ENCODE measurements at places on chromosomes 1 and 21.

- DNase-seq, result no peak
Observed at GRCh38 chr1:187245201-187245600, 416.5 kb downstream of the PLA2G4A start.

DNA sequence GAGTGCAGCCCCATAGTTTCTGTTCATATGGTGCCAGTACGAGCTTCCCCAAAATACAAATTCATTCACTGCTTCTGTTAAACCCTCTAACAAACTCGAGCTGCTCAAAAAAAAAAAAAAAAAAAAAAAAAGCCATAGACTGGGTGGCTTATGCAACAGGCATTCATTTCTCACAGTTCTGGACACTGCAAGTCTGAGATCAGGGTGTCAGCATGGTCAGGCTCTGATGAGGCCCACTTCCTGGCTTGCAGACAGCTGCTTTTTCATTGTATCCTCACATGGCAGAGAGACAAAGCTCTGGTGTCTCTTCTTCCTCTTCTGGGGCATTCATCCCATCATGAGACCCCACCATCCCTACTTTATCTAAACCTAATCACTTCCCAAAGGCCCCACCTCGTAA lies 121.6 kb downstream of the PTBP2 start:
- no peak for DNase-seq

- DNase-seq, result no peak
Observed at GRCh38 chr1:77280962-77281361, 857 bp upstream of the AK5 start.

GRCh38 chr1:162213281-162213912 lies 143.9 kb downstream of the NOS1AP start:
- no peak for DNase-seq

- DNase-seq, result no peak
Observed at GRCh38 chr21:27388825-27389224, 421.9 kb upstream of the ADAMTS5 start.

DNA sequence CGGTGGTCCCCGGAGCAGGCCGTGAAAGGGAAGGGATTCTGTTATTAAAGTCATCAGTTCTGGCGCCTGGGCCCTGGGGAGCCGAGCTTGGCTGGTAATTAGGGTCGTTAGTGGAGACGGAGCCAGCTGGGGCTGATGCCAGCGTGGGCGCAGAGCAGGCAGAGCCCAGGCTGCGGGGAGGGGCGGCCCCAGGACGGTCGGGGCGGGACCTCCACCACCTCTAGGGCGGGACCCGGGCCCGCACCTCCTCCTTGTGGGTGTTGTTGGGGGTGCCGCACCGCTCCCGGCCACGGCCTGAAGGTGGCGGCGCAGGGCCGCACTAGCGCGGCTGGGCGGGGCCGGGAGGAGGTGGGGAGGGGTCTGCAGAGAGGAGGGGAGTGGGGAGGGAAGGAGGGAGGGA lies 470.6 kb downstream of the PTPRU start:
- no peak for DNase-seq

DNA sequence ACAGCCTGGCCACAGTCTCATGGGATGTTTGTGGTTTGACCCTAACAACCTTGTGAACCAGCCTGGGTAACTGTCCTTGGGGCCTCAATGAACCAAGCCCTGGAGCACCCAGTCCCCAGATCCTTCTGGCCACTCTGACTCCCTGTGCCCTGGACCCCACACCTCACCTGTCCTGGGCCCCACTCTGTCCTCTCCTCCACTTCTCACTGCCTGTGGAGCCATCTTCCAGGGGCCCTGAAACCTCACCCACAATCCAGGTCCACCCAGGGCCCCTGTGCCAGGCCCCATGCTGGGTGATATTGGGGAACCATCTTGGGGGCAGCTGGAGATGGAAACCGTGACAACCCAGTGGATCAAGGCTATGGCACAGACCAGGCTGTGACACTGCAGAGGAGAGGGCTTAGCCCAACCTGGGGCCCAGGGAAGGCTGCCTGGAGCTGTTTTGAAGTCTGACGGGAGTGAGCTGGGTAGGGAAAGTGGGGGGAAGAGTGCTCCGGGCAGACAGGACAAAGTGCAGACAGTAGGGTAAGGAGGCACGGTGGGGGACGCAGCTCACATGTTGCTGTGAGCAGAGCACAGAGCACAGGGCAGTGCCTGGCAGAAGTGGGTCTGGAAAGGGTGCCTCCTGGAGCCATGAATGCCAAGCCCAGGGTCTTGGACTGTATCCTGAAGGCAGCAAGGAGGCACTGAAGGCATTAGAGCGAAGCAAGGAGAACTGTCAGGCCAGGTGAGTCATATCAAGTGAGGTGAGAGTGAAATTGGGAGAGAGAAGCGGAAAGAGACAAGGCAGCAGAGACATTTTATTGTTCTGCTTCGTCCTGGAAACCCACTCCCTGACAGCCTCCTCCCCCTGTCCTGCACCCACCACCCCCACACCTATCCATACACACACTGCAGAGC lies 12.1 kb upstream of the LRP8 start:
- no peak for DNase-seq

DNA sequence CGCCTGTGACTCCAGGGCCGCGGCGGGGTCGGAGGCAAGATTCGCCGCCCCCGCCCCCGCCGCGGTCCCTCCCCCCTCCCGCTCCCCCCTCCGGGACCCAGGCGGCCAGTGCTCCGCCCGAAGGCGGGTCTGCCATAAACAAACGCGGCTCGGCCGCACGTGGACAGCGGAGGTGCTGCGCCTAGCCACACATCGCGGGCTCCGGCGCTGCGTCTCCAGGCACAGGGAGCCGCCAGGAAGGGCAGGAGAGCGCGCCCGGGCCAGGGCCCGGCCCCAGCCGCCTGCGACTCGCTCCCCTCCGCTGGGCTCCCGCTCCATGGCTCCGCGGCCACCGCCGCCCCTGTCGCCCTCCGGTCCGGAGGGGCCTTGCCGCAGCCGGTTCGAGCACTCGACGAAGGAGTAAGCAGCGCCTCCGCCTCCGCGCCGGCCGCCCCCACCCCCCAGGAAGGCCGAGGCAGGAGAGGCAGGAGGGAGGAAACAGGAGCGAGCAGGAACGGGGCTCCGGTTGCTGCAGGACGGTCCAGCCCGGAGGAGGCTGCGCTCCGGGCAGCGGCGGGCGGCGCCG lies at the start of gene SIM2:
Gene SIM2, plus strand, starts transcription at position 135 of the 565 bp plus-strand sequence. CDS start 632 bp downstream, outside the sequence.
- no peak for DNase-seq

DNA sequence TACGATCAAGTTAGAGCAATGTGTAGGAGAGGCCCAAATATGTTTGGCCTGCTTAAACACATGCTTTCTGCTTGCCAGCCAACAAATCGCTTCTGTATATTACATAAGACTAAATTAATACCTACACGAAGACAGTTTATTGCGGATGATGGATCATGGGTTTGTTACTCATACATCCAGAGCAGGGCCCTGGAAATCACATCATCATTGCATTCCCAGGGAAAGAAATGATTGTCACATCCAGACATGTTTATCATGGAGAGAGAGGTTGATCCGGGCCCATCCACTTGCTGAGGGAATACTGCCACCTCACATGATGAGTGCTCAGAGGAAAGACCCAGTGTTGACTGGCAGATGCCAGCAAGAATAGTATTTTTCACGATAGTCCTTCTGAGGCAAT lies 282.6 kb downstream of the NUF2 start:
- DNase-seq, result no peak

DNA sequence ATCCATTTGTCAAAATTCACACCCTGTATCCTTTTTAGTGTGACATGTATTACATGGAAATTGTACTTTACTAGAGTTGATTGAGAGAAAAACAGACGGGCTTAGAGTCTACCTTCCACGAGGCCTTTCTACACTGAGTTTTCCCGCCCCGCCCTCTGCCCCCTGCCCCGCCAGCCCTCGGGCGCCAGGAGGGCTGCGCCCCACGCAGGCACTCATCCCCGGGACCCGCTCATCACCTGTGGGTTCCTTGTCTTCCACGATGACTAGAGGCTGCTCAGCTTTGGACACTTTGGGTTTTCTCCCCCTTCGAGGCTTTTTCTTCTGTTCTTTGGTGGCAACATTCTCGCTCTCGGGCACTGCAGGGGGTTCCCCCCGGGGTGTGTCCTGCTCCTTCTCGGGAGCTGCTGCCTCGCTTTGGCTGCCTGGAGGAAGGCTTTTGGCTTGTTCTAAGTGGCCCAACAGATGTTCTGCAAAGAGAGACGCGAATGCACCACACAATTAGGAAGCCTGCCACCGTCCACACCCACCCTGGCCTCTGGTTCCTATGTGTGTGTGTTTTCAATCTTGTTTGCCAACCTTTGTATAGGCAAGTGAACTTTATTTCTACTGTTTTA lies 39.6 kb downstream of the PRDM15 start:
- no peak for DNase-seq

- DNase-seq, result peak; percentile 31
Observed at GRCh38 chr1:41241749-41242341, at the start of gene SCMH1. SCMH1 (minus strand) TSS chr1:41242306; CDS start chr1:41186133, 56,173 bp downstream.

DNA sequence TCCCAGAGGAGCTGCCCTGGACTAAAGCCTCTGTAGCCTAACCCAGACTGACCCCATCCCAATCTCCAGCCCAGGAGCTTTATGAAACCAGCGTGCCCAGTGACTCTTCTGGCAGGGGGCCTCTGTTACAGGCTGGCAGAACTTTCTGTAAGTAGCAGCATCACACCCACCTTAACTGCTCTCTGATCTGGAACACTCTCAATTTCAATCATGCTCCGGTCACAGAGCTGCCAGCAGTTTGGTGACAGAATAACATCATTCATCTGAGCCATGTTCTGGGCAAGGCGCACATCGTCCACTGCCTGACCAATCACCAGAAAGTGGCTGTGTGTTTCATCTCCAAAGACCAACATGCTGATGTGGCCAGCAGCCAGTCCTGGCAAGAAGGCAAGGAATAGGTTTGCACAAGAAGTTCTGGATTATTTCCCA lies 14.7 kb downstream of the ADCY10 start:
- no peak for DNase-seq

- no peak for DNase-seq
Observed at GRCh38 chr1:9413877-9414213, 121.2 kb downstream of the SPSB1 start.

DNA sequence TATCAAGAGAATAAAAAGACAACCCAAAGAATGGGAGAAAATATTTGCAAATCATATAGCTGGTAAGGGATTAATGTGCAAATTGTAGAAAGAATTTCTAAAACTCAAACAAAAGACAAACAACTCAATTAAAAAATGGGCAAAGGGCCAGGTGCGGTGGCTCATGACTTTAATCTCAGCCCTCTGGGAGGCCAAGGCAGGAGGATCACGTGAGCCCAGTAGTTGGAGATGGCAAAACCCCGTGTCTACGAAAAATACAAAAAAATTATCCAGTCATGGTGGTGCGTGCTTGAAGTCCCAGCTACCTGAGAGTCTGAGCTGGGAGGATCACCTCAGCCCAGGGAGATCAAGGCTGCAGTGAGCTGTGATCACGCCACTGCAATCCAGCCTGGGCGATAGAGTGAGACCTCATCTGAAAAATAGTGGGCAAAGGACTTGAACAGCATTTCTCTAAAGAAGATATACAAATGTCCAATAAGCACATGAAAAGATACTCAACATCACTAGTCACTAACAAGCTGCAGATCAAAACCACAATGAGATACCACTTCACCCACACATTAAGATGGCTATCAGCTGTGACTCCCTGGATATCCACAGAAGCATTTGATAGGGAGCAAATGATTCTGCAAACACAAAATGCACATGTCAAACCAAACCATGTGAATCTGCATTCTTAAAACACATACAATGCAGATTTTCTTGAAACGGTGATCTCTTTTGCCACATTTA lies 20.9 kb downstream of the SLC30A1 start:
- no peak for DNase-seq

- no peak for DNase-seq
Observed at GRCh38 chr1:194469282-194469681, 1282.9 kb upstream of the B3GALT2 start.

DNA sequence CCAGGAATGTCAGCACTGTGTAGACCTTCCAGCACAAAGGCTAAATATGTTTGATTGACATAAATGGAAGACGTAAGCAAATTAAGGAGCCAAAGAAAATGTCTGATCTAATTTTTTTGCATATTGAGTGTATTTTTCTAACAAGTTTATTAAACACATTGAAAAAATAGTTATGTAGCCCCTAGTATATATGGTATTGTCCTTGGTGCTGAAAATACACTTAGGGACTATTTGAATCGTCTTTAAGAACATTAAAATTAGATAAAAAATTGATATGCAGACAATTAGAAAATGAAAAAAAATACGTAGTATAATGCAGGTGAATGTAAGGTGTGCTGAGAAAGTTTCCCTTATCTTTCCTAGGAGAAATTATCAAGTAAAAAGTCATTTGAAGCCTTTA lies 337.0 kb downstream of the OMA1 start:
- DNase-seq, result no peak

All from stimulated activated CD8-positive, alpha-beta memory T cell treated with anti-CD3 and anti-CD28 coated beads, Interleukin-4, amount 100 ng/mL, for 1 hour (primary cell).